ENCODE measurements at places on chromosomes 7 and 10. TPM values are rescaled to one million over a fixed set of nuclear protein-coding genes. Genes with fewer than 3 reads are reported as not detected.

Gene CFTR
- not detected for total RNA-seq

Gene MIOS
- 38.7 TPM for total RNA-seq

Gene ABCB1
- 15.1 TPM for total RNA-seq

Gene CAMK2B
- not detected for total RNA-seq

Gene PRPF18
- total RNA-seq, result 21.2 TPM

Gene TMEM130
- not detected for total RNA-seq

Gene TRIM8
- 58.7 TPM for total RNA-seq

Gene HILPDA
- 13.2 TPM for total RNA-seq

Gene MYH16
- total RNA-seq, result not detected

DNA sequence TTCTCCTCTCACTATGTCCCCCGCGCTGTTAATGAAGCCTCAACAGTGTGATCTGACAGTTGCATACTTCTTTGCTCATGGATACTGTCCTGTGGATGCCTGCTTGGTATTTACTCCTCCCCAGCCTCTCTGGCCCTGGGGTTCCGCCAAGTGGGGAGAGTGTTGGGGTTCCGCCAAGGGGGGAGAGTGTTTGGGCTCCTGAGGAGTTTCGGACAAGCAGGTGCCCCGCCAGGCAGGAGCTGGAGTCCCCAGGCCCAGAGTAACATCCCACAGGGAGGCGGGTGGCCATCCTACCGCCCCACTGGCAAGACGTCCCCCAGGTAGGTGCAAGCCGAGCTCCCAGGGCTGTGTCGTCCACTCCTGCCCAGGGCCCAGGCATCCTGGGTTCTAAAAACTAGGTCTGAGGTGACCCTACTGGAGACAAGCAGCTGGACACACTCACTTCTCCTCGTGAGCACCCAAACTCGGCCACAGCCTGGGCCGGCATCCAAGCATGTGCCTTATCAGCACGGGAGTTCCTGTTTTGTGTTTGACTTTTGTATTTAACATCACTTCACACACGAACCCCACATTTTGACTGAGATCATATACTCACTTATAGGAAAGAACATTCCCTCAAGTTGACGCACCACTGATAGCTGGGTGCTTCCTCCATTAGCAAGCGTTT, 34.2 kb downstream of the CAMK2B start:
- DNase-seq, result peak; percentile 26

GRCh38 chr7:20141002-20141345, 76.2 kb downstream of the MACC1 start:
- no peak for DNase-seq

DNA sequence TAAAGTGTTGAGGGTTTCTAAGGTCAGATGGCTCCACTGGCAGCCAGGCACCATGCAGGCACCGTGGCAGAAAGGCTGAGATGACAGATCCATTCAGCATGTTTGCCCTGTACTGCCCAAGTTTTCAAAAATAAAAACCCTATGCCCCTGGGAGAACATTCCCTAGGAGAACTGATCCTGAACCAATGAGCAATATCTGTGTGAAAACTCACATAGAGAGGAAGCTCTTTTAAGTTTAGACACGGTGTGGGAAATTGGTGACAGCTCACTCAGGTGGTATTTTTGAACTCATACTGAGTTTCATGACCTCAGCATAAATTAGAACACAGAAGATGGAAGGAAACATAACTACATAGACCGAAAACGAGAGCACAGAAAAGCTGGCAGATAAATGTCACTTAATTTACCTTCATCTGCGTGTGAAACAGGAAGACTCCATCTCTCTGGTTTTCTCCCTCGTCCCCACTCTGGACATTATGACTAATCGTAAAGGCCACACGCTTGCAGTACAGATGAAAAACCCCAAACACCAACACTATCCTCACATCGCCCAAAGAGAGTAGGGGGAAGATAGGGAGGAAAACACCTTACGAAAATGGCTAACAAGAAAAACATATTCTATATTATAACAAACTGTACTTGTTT, 127.8 kb downstream of the ICA1 start:
- DNase-seq, result peak; percentile 75

DNA sequence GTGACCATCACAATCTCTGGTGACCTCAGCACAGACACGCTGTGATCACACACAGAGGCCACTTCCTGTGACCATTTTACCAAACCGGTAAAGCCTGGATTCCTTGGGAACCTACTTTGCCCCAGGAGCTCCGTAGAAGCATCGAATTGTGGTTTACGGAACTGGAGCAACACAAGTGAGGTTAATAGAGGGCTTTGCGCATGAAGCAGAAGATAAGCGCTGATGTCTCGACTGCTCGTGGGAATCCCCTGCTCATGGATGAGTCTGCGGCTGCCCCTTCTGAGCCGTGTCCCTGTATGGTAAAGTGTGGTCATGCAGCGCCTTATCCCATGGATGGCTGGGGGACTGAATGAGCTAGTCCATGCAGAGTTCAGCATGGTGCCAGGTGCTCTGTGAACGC, 53.6 kb downstream of the VIPR2 start:
- DNase-seq, result no peak

- no peak for DNase-seq
Observed at GRCh38 chr7:122219253-122219865, 75.3 kb upstream of the AASS start.

DNA sequence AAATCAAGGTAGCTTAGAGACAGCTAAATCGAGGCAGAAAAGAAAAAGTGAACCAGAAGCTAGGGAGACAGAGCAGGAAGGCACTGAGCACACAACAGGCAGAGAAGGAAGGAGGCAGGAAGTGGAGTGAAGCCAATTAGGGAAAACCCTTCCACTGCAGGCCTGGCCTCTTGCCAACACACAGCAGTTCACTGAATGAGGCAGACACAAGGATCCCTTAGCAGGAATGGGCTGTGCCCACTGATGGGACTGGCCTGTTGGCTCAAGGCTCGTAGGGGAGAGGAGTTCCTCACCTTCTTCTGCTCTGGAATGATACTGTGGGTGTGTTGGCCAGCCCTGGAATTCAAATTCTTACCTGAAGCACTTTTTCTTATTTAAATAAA, 220.3 kb upstream of the STK17A start:
- DNase-seq, result no peak

GRCh38 chr7:12389089-12389700, 14.5 kb downstream of the VWDE start:
- DNase-seq, result peak; percentile 62

DNA sequence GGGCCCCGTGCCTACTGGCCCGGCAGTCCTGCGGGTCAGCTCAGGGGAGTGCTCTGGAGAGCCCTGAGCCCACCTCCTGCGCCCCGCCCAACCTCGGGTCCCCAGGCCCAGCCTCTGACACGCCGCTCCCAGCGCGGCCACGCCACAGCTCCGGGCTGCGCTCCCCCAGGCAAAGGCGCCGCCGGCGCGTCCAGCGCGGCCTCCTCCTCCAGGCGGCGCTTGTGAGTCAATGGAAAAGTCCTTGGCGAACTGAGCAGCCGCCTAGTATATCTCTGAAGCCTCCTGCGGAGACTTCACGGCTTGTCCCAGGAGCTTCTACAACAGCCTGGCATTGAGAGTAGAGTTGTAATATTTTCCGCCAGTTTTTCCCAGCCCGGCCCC, 29.5 kb upstream of the BMS1 start:
- DNase-seq, result peak; percentile 62

DNA sequence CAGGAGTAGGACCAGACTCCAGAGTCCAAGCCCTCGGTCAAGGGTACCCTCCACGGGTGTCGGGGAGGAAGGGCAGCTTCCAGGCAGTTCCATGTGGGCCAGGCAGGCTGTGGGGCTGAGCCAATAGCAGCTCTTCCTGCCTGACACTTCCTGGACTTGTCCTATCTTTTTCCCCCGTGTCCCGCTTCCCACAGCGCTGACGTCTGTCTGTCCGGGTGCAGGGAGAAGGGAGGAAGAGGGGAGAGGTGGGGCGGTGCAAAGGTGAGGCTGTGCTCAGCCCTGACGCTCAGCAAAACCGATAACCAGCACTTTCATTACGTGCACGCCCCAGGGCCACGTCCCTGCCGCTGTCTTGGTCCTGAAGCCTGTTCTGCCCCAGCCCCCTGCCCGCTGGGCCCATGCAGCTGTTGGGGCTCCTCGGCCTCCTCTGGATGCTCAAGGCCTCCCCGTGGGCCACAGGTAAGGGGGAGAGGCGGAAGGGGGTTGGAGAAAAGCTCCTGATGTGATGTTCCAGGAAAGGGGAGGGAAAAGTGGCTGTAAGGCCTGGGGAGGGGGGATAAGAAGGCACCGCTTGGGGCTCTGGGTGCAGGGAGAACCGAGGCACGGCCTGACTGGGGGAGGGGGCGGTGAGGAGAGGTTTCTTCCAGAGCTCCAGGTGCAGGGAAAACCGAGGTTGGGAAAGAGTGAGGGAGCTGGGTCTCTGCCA, at the start of gene MUC3A:
MUC3A (plus strand) TSS at position 308 of the 706 bp plus-strand sequence; CDS start at position 399, 91 bp downstream.
- no peak for DNase-seq

DNA sequence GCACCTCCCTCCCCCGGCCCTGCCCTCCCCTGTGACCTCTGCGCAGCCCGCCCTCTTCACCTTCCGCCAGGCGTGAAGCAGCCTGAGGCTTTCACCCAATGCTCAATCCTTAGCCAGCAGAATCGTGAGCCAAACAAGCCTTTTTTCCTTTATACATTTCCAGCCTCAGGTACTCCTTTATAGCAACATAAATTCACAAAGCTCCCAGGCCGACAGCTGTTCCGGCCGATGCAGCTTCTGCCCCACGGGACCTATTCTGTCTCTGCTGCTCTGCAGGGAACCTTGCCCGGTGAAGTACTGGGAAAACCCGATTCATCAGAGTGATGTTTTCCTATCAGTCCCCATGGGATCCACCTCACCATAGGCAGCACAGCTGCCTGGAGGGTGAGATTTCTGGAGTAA, 87.4 kb downstream of the CHST15 start:
- DNase-seq, result no peak

- DNase-seq, result peak; percentile 43
Observed at GRCh38 chr10:129963641-129964501, at the start of gene EBF3. EBF3 (minus strand) TSS chr10:129964274; CDS start chr10:129963768, 506 bp downstream.

DNA sequence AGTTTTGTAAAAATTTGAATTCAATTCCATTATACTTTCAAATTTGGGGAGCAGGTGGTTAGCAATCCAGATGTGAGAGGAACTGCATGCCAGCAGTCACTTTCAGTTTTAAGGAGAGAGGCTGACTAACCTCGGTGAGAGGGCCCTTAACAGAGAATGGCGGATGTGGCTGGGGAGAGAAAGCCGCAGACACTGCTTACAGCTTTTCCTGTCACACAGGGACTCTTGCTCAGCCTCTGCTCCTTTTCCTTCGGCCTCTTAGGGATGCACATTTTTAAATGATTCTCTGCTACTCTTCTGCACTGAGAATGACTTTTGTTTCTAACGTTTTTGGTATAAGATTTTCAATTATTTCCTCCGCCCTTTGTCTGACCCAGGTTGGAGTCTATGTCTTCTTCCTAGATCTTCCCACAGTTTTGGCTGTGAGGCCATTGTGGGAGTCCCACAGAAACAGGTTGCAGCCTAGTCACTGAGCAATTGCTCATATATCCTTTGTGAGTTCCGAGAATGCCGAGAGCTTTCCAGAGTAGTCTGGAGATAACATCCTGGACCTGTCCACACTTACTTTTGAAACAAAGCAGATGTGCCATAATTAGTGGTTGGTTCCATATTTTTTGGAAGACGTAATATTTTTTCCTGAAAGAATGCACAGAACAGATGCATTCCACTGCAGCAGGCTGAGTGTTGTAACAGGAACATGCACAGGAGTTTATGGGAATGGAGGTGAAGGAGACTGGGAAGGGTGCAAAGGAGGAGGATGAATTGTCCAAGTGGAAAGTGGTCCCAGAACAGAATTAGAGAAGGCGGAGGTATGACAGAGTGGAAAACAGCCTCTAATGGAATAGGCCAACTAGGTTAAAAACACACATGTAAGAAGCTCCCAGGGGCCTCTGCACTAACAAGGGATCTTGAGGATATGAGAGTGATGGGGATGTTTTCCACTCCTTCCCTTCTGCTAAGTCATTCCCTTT, 168.0 kb upstream of the ZNF32 start:
- peak; percentile 94 for DNase-seq

GRCh38 chr10:123748711-123749110, 82.6 kb downstream of the GPR26 start:
- no peak for DNase-seq

DNA sequence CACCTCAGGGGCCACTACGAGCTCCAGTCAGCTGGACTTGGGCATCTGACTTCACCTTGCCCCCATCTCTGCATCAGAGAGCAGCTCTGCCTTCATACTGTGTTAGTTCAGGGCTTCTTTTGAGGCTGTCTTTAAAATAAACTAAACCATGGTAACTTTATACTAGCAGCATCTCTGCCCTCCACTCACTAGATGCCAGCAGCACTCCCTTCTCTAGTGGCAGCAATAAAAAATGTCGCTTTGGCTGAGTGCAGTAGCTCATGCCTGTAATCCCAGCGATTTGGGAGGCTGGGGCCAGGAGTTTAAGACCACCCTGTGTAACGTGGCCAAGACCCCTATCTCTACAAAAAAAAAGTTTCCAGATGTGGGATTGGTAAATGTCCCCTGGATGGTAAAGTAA, 584.4 kb downstream of the INHBA start:
- DNase-seq, result no peak

- DNase-seq, result no peak
Observed at GRCh38 chr7:122248472-122248871, 56.1 kb downstream of the FEZF1 start.

DNA sequence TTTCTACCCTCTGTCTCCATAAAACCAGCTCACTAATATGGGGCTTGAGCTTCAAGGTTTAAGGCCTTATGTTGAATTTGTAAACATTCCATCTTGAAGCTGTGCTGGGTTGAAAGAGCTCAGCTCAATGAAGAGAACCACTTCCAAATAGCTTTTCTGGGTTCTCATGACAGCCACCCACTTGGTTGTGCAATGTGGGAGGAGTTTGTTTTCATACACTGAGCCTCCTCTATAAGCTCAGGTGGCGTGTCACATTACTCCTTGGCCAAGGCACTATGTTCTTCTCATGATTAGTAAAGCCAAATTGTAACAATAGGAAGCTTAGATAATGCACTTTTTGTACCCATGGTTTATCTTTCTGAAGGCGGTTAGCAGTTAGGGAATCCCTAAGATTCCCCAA, 265.6 kb downstream of the PTEN start:
- no peak for DNase-seq

DNA sequence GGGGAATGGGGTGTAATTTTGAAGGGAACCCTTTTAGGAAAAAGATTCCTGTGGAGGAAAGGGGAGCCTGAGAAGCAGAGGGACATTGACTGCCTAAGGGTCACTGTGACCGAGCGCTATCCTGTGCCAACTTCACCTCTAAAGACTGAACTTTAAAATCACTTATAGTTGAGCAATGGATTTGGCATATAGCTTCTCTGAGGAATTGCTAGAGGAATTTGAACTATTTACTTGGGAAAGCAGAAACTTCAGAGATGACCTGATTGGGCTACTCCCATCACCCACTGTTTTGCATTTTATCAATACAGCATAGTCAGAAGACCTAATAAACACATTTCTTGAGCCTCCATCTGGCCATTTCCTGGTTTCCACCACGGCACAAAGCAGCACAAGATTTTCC, 23.7 kb upstream of the WNT16 start:
- DNase-seq, result no peak

DNA sequence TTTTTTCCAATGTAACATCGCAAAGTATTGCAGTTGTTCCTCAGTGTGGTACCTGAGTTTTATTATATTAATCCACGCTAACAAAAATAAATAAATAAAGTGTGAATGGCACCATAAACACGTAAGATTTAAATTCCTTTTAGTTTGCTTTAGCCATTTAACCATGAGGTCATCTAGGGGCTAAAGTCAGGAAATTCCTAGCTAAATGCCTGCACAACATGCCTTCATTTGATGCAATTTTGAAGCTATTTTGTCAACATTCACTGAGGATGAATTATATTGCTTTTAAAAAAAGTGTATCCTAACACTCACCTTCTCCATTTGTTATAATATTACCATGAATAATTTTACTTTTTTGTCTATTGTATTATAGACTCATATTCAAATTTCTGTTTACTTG, 714.4 kb downstream of the GATA3 start:
- no peak for DNase-seq

GRCh38 chr7:144606261-144606660, 202.8 kb upstream of the NOBOX start:
- DNase-seq, result no peak

Data from activated CD8-positive, alpha-beta memory T cell treated with anti-CD3 and anti-CD28 coated beads, Interleukin-2, amount 10 ng/mL, durations not matched to agents 7 days and 5 days (primary cell).